ENCODE measurements at places on chromosomes 11 and 22.

GRCh38 chr22:28448625-28449024 lies 231.0 kb downstream of the TTC28 start:
- DNase-seq = no peak

GRCh38 chr11:612201-612960 lies 3.4 kb downstream of the IRF7 start:
- no peak for DNase-seq

- peak; percentile 64 for DNase-seq
Observed at GRCh38 chr11:69382131-69383128, 88.5 kb downstream of the MYEOV start.

DNA sequence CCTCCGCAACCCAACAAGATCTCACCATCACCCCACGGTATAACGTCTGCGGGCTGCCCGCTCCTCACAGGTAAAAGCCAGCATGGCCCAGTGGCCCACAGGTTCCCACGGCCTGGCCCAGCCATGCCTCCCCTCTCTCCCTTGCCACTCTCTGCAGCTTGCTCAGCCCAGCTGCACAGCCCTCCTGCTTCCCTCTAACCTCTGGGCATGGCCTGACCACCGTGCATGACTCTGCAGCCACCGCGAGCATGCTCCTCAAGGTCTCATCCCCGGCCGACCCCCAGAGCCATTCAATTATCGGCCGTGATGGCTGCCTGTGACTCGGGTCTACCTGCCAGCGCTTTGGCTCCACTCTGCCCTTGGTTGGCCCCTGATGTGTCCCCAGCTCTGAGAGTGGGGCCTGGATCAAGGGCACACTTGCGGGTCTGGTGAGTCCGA lies 185.5 kb downstream of the CTTN start:
- DNase-seq = peak; percentile 8

DNA sequence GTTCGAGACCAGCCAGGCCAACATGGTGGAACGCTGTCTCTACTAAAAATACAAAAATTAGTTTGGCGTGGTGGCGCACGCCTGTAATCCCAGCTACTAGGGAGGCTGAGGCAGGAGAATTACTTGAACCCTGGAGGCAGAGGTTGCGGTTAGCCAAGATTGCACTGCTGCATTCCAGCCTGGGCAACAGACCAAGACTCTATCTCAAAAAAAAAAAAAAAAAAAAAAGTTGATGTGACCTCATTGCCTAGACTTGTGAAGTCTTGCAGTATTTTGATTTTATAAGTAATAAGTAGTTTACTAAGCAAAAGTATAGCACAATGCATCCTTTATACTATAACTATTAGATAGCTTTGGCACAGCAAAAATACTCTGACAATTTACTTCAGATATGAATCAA lies 9.9 kb upstream of the CUL5 start:
- no peak for DNase-seq

GRCh38 chr11:117192401-117192875 lies 6.7 kb upstream of the TAGLN start:
- DNase-seq = no peak

DNA sequence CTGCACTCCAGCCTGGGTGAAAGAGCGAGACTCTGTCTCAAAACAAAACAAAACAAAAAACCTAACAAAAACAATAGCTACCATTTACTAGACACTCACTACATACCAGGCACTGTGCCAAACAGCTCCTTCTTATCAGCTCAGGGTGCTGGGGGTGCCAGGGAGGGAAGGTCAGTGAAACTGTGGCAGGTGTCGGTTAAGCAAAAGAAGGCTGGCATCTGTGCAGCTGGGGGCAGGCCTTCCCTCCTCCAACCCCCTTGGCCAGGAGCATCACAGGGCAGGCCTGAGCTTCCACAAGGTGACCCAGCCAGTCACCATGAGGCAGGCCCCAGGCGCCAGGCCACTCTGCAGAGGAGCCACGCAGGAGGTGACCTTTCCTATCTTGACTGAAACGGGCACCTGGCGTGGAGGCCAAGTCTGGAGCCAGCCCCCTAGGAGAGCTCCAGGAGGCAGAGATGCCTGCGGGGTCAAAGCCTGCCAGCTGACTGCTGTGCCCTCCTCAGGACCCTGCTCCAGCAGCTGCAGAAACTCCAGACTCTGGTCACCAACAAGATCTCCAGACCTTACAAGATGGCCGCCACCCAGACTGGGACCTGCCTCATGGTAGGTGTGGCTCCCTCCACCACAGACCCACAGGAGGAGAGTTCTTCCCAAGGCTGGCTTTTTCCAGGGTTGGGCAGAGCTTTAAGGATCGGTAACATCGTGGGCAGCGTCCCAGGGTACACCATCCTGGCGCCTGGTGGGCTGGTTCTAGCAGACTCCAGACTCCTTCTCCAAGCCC lies 31.3 kb upstream of the DGKZ start:
- DNase-seq = peak; percentile 76

- no peak for DNase-seq
Observed at GRCh38 chr11:118050208-118050891, 26.5 kb upstream of the TMPRSS4 start.

- no peak for DNase-seq
Observed at GRCh38 chr11:19258641-19259230, 18.0 kb upstream of the E2F8 start.

- DNase-seq = no peak
Observed at GRCh38 chr22:37218771-37219411, 6.6 kb upstream of the SSTR3 start.

DNA sequence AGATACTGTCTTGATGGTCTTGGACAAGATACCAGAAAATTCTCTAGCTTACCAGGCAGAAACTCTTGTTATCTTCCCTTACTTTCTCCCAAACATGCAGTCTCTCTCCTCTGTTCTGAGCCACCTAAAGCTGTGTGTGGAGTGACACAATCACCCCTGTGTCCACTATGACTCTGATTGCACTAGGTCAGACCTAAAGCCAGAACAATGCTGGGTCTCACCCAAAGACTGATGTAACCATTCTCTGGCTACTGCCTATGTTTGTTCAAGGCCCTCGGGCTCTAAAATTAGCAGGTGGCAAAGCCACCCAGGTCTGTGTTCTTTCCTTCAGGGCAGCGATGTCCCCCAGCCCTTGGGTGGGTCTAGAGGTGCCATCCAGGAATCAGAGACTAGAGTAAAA lies 200.5 kb downstream of the KCNA4 start:
- no peak for DNase-seq

DNA sequence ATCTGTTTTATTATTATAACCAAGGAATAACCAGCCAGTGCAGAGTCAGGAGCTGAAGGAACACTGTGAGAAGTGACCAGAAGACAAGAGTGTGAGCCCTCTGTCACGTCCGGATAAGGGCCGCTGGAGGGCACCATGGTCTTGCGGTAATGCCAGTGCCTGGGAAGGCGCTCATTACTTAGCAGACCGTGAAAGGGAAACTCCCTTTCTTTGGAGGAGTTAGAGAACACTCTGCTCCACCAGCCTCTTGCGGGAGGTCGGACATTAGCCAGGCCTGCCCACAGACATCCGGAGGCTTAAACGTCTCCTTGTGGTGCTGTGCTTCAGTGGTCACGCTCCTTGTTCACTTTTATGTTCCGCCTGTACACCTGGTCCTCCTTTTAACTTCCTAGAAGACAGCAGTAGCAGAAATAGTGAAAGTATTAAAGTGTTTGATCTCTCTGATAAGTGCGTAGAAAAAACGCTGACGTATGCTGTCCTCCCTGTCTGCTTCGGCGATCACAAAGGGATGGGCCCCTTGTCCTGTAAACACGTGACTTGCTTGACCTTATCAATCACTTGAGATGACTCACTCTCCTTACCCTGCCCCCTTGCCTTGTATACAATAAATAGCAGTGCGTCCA lies 120.6 kb upstream of the LMO1 start:
- no peak for DNase-seq

Data from left ventricle myocardium superior (tissue), 1 donor.